ENCODE measurements at places on chromosomes 13 and 19.

DNA sequence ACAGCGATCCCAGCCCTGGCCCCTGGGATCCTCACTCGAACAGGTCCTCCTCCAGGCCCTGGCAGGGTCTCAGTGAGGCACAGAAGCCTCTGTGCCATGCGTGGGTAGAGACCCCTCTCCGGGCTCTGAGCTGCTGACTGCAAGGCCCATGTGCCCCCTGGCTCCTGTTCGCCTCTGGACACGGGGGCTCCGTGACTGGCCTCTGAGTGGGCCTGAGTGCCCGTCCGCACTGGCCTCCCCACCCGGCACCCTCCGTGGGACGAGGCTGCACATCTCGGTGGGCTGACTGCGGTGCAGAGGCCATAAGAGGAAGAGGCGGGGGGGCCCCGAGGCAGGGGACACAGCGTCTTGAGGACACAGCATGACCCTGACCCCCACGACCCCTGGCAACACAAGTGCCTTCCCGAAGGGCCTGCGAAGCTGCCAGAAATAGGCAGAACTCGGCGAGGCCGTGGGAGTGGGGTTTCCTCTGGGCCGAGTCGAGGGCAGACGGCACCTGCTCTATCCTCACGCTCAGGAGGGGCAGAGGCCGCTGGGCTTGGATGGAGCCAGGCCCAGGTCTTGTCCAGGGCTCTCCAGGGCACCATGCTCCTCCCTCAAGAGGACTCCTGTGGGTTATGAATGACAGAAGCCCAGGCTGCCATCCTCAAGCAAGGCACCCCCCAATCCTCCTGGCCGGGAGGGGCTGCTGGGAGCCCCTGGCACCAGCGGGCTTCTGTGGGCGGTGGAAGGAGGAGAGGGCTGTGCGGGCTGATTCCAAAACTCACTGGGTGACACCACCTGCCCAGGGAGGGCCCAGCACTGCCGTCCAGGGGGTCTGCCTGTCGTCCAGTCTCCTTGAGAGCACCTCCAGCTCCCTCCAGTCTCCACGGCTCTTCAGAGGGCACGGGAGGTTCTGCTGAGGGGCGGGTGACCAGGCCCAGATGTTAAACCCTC, 52.6 kb downstream of the RASA3 start:
- DNase-seq: no peak

GRCh38 chr19:22332924-22333323, 46.7 kb downstream of the ZNF729 start:
- no peak for DNase-seq

- no peak for DNase-seq
These were observed 221.1 kb downstream of the DNAJC15 start for GRCh38 chr13:43244481-43244880.

GRCh38 chr13:114046431-114046975, 72.6 kb upstream of the C13orf46 start:
- DNase-seq: no peak

GRCh38 chr19:55479451-55480230, 3.2 kb downstream of the ZNF628 start:
- no peak for DNase-seq

- no peak for DNase-seq
These were observed 2.1 kb downstream of the SOX21 start for GRCh38 chr13:94710065-94710781.

All from K562 (cell line).